ENCODE measurements at places on chromosomes 2 and 18. TPM values are rescaled to one million over a fixed set of nuclear protein-coding genes. Genes with fewer than 3 reads are reported as not detected.

The VWA3B gene
- total RNA-seq = 0.15 TPM

The ACADL gene
- 3.4 TPM for total RNA-seq

- no peak for DNase-seq
Measured at GRCh38 chr18:47968006-47968676, 37.7 kb upstream of the SMAD2 start.

The WDR35 gene
- 7.2 TPM for total RNA-seq

DNA sequence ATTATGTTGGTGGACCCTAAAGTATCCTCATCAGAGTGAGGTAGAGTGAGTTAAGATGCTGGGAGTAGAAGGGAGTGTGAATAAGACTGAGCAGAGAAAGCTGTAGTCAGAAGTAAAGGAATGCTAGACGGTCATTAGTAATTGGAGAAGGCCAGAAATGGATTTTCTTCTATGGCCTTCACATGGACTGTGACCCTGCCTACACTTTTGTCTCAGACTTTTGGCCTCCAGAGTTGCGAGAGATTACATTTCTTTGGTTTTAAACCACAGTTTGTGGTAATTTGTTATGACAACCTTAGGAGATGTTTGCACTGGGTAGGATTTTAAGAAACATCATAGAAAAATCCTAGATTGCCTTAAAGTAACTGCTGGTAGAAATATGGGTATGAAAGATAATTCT lies 1267.7 kb upstream of the TMEFF2 start:
- DNase-seq = no peak

The MC5R gene
- total RNA-seq = not detected

- DNase-seq = no peak
Measured at GRCh38 chr18:77081390-77081778, 51.2 kb downstream of the MBP start.

The LBX2 gene
- total RNA-seq = 1.2 TPM

The ELOA2 gene
- not detected for total RNA-seq

DNA sequence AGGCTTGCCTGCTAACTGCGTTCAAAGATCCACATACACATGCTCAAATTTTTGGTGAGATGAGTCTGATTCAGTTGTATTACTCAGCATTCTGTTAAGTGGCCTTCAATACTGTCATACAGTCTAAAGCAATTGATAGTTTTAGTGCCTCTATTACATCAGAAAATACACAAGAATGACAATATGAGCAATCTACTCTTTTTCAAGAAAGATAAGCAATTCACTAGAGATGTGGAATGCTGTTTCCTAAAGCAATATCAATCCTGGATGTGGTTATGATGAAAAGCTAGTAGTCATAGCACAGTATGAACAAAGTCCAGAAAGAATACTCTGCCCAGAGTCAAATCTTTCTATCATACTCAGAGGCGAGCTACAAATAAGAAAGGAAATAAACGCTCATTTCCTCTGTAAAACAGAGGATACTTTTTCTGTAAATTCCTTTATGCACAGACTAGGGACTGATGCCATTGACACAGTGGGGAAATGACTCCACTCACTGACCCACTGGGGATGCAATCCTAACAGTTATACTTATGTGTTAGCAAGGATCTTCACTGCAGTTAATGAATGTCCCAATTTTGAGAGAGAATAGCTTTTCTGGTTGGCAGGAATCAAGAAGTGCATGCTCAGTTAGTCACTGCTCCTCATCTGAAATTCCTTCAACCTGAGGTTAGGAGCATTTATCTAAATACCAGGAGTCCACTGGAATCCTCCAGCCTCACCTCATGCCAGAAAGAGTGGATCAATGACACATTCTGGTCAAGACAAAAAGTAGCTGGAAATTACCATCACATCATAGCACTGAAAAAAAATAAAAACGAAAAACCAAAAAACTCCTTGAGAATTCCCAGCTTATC lies 83.3 kb downstream of the PDE11A start:
- no peak for DNase-seq

The ZNF521 gene
- total RNA-seq = 38.8 TPM

The CHRNA1 gene
- 0.57 TPM for total RNA-seq

The PSMA8 gene
- not detected for total RNA-seq

The TTLL4 gene
- total RNA-seq = 8.1 TPM

DNA sequence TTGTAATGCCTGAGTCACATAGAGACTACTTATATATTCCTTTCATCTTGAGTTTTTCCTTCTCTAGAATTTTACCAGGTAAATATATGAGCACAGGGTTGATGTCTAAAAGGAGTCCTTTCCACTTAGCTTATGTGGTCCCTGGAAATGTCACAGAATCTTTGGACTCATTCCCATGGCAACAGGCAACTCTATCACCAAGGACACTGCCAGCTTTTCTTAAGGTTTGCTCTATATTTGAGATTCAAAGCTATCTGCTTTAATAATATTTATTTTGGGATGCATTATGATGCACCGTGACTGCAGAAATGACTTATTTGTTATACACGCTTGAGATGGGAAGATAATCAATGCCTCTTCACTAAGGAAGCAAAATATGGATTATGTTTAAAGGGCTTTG lies 363.0 kb downstream of the PLCL1 start:
- no peak for DNase-seq

The LRP1B gene
- 1.8 TPM for total RNA-seq

The GCG gene
- not detected for total RNA-seq

- no peak for DNase-seq
Measured at GRCh38 chr2:167406558-167406957, 518.3 kb downstream of the XIRP2 start.

- DNase-seq = no peak
Measured at GRCh38 chr2:28423856-28424605, 31.4 kb downstream of the FOSL2 start.

GRCh38 chr2:203732092-203732952 lies 25.9 kb downstream of the CD28 start:
- DNase-seq = no peak

Data from right cardiac atrium (tissue), 5 donors.